ENCODE measurements at places on chromosomes 1 and 21.

DNA sequence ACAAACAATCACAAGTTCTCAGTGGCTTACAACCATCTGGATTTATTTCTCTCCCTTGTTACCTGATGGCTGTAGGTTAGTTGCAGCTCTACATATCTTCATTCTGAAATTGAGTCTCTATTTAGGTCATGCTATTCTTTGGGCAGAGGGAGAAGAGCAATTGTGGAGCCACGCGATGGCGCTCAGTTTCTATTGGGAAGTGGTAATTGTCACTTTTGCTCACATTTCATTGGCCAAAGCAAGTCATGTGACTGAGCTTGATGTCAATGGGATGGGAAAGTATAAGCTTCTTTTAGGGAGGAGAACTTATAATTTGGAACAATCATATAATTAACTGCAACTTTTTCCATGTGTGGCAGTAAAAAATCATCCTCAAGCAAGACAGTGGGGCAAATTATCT, 166.5 kb downstream of the LMO4 start:
- peak; percentile 61 for DNase-seq

- DNase-seq, result no peak
These were observed 116.7 kb downstream of the SPATA46 start for GRCh38 chr1:162259894-162260455.

DNA sequence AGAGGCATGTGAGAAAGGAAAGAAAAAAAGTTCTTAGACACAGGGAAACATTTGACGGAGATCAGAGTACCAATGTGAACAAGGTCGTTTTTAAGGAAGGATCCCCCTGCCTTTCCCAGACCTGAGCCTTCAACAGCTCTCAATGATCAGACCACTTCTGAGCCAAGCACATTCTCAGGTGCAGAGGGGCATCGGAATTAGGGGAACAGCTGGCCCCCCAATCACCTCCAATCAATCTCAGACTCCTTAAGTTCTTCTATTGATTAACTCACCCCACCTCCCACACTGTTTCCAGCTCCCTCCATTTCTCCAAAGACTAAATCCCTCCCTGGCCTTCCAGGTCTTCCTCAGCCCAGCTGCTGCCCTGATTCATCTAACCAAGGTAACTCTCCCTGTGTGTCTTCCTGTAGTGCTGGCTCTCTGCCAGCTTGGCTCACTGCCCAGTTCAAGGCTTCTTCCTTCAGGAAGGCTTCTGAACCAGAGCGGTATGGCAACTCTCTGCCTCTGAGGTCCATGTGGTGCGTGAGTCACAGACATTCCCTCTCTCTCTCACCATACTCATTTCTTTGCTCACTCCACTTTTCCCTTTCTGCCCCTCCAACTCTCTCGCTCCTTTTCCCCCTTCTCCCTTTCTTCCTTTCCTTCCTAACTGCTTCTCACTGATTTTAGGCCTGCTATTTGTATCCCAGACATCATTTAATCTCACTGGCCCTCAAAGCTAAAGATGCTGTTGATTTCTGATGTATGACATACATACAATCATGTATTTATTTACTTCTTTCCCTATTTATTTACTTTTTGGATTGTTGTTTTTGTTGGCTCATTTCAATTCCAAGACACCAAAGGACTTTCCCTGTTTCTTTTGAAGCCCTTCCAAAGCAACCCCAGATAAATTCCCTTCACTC, 18.1 kb downstream of the CFAP45 start:
- DNase-seq, result no peak

DNA sequence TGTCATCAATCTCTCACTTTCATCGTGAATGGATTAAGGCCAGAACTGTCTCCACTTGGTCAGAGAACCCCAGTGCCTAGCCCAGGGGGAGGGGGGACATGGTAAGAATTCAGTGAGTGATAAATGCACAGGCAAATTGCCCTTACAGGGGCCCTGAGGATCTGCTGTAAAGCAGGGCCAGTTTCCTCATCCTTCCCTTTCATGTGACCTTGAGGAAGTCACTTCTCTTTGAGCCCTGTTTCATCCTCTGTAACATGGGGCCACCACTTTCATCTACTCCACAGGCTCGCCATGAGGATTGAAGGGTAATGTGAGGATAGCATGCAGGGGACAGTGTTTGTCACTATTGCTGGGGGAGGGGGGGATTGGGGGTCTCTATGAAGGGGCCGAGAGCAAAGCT, 28.1 kb upstream of the C1QA start:
- no peak for DNase-seq

- DNase-seq, result peak; percentile 14
These were observed 9.3 kb downstream of the SLC25A24 start for GRCh38 chr1:108190686-108191416.

GRCh38 chr1:214321705-214322453, 40.9 kb downstream of the SMYD2 start:
- no peak for DNase-seq

- peak; percentile 79 for DNase-seq
These were observed 32.3 kb downstream of the KIAA2013 start for GRCh38 chr1:11893907-11894251.

GRCh38 chr1:49225464-49225863, 448.8 kb upstream of the BEND5 start:
- DNase-seq, result no peak

DNA sequence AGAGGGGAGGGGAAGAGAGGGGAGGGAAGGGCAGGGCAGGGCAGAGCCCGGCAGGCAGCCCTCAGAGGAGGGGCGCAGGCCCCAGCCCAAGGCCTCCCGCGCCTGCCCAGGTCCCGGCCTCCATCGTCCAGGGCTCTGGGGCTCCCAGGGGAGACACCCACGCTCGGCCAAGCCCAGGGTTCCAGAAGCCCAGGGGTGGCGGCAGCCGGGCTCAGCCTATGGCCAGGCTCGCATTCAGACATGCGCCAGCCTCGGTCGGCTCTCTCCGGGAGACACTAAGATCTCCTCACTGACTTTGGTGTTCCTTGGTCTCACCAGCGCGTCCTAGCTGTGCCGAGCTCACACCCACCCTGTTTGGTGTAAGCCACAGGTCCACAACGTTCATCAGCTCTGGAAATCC, 7.1 kb upstream of the ANKRD65 start:
- DNase-seq, result no peak

DNA sequence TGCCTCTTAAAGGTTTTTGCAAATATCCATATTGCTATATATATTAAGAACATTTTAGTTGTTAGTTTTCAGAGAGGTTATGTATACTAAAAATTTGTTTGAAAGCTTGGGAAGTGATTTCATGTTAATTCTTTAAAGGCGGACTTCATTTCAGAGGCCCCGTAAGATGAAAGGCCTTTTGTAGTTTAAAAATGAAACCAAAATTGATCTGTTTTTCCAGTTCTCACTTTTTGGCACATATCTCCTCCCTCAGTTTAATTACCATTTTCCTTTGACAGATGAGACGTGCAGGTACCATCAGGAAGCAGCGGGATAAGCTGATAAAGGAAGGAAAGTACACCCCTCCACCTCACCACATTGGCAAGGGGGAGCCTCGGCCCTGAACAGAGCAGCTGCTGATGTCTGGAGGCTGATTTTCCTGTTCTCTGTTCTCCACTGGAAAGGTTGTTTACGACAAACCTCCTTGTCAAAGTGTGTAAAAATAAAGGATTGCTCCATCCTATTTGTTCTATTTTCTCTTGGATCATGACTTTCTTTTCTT, 8.0 kb downstream of the NDUFS5 start:
- no peak for DNase-seq

DNA sequence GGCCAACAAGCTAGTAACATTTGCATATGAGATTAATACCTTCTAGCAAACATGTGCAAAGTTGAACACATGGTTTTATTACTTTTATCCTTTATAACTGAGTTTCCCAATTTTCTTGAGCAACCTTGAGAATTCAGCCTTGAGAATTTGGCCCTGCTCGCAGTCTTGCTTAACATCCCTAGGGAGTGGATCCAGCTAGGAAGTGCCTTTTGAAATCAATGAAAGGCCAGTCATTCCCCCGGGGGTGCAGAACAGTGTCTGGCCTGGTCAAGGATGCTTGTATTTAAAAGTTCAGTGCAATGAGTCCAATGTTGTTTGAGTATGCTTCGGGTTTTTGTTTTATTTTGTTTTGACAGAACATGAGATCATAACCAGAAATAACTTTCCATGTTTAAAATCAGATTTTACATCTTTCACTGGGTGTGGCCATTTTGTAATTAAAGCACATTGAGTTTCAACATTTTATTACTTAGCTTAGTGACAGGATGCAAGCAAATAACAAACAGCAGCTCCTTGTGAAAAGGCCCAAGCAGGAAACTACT, 16.7 kb downstream of the PALMD start:
- no peak for DNase-seq

GRCh38 chr1:89125913-89126580, at the start of gene GBP2:
GBP2 (minus strand) TSS chr1:89126114; CDS start chr1:89121966, 4,148 bp downstream.
- no peak for DNase-seq

DNA sequence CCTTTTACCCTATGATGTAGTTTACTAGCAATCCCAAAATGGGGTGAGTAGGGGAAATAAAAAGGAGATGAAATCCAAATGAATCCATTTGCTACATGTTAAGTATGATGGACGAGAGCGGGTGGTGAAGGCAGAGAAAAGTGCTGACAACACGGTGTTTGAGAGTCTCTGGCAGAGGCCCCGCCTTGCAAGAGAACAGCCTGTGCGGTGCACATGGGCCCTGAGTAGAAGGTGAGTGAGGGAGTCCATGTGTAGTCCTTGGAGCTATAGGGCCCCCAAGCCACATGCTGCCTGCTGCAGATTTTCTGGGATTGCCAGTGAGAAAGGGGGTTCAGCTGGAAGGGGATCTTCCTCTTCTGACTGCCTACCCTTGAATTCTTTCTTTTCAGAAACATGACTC, 177.1 kb downstream of the TNR start:
- DNase-seq, result no peak

DNA sequence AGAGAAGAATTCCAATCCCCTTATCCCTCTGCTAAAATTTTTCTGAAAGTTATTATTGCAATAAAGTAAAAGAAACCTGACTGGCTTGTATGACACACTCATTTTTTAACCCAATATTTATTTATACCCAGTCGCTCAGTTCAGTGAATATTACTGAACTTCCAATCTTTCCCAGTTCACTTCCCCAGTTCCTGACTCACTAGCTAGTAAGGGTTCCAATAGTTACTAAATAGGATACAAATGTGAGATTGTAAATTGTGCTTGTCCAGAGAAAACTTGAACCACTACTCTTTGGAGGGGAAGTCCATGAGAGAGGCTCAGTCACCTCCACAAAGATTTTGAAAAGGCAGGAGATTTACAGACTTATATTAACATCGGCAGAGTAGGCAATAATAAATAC, 31.4 kb downstream of the PRDX6 start:
- no peak for DNase-seq

DNA sequence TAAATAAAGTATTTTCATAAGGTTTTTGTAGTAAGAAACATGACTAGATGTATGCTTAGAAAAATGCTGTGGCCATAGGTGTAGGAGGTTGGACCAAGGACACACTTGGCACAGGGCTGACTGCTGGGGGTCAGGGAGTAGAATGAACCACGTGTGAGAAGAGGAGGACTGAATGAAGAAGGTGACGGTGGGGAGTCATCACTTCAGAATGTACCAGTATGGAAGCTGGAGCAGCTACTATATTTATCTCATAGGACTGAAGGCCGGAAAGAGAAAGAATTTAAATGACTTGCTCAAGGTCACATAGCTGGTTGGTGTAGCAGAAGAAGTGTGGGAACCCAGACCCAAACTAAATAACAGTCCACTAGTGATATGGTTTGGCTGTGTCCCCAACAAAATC, 79.8 kb upstream of the HAO2 start:
- DNase-seq, result no peak

DNA sequence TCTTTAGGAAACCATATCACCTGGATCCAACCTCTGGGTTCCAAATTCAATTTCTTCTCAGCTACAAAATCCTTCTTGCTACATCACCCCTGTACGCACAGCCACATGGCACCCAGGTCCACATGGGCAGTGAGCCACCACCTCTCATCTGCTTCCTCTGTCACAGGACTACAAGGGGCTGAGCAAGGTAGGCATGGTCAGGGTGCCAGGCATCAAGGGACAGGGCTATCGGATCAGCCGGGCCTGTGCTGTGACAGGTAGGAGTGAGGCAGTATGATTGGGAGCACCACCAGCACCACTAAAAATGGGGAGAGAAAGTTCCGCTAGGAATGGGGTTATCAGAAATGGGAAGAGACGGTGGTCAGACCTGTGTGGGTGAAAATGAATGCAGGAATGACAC, 29.4 kb downstream of the S100A6 start:
- DNase-seq, result no peak

DNA sequence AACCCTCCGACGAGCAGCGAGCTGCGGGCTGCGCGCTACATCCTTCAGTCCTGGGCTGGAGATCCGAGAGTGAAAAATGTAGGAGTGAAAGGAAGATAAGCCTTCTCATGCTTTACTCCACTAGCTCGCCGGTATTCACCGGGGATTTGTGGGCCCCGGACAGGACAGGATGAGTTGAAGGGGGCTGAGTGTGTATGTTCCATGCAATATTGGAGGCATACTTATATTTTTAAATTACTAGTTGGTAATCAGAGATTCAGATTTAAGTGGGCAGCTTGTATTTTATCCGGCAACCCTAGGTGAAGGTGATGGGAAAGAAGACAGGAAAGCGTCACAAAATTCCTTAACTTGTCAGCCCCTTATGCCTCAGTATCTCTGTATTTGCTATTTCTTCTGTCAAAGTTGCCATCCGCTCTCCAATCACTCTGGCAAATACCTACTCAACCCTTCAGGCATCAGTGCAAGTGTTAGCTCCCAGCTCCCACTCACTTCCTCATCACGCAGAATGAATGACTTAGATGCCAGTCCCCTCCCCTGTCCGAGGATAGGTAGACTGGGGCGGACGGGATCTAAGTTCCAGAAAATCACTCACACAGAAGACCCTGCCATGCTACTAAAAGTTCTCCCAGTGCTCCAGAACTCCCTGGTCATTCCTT, 503 bp upstream of the PIGM start:
- peak; percentile 48 for DNase-seq

DNA sequence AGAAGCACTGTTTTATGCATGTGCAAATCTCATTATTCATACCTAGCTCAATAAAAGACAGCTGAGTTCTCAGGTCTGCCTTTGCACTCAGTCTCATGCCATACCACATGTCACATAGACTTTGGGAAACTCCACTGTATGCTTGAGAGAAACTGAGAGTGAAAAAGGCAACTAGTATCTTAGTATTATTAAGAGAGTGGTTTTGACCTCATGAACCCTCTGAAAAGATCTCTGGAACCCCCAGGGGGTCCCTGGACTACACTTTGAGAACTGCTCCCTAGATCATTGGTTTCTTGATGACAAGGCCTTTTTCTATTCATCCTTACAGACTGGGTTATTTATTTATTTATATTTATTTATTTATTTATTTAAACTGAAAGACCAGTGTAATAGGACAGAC, 3.7 kb upstream of the RHEX start:
- peak; percentile 34 for DNase-seq

Data from NAMALWA (cell line).